ENCODE measurements at places on chromosomes 3 and 15. TPM values are rescaled to one million over a fixed set of nuclear protein-coding genes. Genes with fewer than 3 reads are reported as not detected.

The ABI3BP gene
- 8.7 TPM for total RNA-seq

The CRYGS gene
- 1.1 TPM for total RNA-seq

The SCN11A gene
- total RNA-seq, result not detected

The PDCD7 gene
- 16.5 TPM for total RNA-seq

The SPESP1 gene
- total RNA-seq, result 14.3 TPM

The ROBO2 gene
- 0.32 TPM for total RNA-seq

The NR1I2 gene
- not detected for total RNA-seq

The POMGNT2 gene
- total RNA-seq, result 7.8 TPM

The LRRIQ4 gene
- total RNA-seq, result not detected

The TTLL13 gene
- not detected for total RNA-seq

The STX19 gene
- total RNA-seq, result not detected

The ROBO1 gene
- total RNA-seq, result 21.8 TPM

The SLC12A1 gene
- total RNA-seq, result not detected

The LRRC34 gene
- 10.5 TPM for total RNA-seq

The WDR76 gene
- total RNA-seq, result 3.4 TPM

The CCR1 gene
- not detected for total RNA-seq

The ZDHHC23 gene
- 2.9 TPM for total RNA-seq

The EOMES gene
- total RNA-seq, result not detected

The ISLR gene
- total RNA-seq, result 89.9 TPM

The CD80 gene
- not detected for total RNA-seq

The CELSR3 gene
- total RNA-seq, result 2.5 TPM

The EPHA3 gene
- total RNA-seq, result 5.2 TPM

The GOLGA8J gene
- not detected for total RNA-seq

The GAP43 gene
- total RNA-seq, result not detected

The FAM43A gene
- total RNA-seq, result 52.8 TPM

The UROC1 gene
- not detected for total RNA-seq

The PCLAF gene
- 16.2 TPM for total RNA-seq

The CIP2A gene
- total RNA-seq, result 6.9 TPM

The ARL6IP5 gene
- total RNA-seq, result 120 TPM

The UBAP1L gene
- total RNA-seq, result 0.16 TPM

The OXTR gene
- total RNA-seq, result 2.5 TPM

The VPS13C gene
- 42.0 TPM for total RNA-seq

The SEMA5B gene
- not detected for total RNA-seq

The NEIL1 gene
- total RNA-seq, result 4.0 TPM

The CLDN1 gene
- total RNA-seq, result 0.32 TPM

The ITIH3 gene
- 0.65 TPM for total RNA-seq

The GPR149 gene
- total RNA-seq, result not detected

The RARRES1 gene
- total RNA-seq, result 13.9 TPM

The TMEM207 gene
- not detected for total RNA-seq

The COL6A5 gene
- total RNA-seq, result not detected

The FANCD2 gene
- total RNA-seq, result 12.5 TPM

The GOLGA8S gene
- total RNA-seq, result not detected

The LRRN1 gene
- total RNA-seq, result not detected

The ADAM10 gene
- 138 TPM for total RNA-seq

The ESYT3 gene
- under 0.01 TPM for total RNA-seq

The SLC22A14 gene
- total RNA-seq, result not detected

The TEX55 gene
- not detected for total RNA-seq

The CBLB gene
- 24.2 TPM for total RNA-seq

The STAB1 gene
- total RNA-seq, result 7.1 TPM

The CEP19 gene
- total RNA-seq, result 1.6 TPM

The MITF gene
- 1.1 TPM for total RNA-seq

The SCG5 gene
- total RNA-seq, result 2.6 TPM

The SAMD7 gene
- total RNA-seq, result not detected

The FETUB gene
- total RNA-seq, result not detected

The B4GALT4 gene
- 38.4 TPM for total RNA-seq

The KLHL25 gene
- 6.6 TPM for total RNA-seq

The GORASP1 gene
- total RNA-seq, result 25.3 TPM

The CFAP161 gene
- total RNA-seq, result not detected
